Activated B cell treated with CpG ODN at 0.5 μM for 24 hours (primary cell): ENCODE measurements at places on chromosomes 4 and X.

DNA sequence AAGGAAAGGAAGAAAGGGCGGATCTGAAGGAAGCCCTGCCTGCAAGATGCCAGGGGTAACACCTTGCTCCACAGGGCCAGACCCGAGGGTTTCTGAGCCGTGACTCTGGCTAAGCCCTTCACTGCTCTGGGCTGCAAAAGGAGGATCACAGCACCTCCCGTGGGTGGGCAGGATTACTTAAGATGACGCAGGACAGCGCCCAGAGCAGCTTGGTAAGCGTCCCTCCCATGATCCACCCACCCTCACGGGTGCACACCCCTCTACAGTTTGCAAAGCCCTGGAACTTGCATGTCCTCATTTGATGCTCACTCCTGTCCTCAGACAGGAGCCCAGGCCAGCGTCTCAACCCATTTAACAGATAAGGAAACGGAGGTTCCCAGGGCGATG, 64.9 kb downstream of the CRMP1 start:
- DNase-seq = no peak

DNA sequence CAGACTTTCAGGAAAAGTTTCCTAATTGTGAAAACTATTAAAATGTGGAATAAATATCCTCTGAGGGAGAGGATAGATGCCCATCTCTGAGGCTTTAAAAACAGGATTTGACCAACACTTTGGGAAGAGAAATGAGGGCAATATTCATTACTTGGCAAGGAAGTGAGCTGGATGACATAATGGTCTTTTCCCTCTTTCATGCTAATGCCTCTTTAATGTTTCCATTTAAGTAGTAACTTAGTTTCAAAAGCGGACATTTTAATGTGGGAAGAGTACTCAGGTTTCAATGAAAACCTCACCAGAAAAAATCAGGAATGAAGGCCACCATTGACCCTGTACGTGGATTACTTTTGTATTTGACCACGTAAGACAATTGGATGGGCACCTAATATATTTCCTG, 503.3 kb downstream of the ANKRD50 start:
- no peak for DNase-seq

GRCh38 chr4:16573206-16573605, 325.2 kb downstream of the LDB2 start:
- DNase-seq = no peak

- no peak for DNase-seq
Observed at GRCh38 chr4:182764642-182765041, 152.5 kb downstream of the DCTD start.

- no peak for DNase-seq
Observed at GRCh38 chr4:37126051-37126450, 118.5 kb upstream of the NWD2 start.

- no peak for DNase-seq
Observed at GRCh38 chr4:168699224-168699878, 202.5 kb downstream of the PALLD start.

- DNase-seq = peak; percentile 40
Observed at GRCh38 chr4:56655627-56656345, 25.3 kb downstream of the HOPX start.

DNA sequence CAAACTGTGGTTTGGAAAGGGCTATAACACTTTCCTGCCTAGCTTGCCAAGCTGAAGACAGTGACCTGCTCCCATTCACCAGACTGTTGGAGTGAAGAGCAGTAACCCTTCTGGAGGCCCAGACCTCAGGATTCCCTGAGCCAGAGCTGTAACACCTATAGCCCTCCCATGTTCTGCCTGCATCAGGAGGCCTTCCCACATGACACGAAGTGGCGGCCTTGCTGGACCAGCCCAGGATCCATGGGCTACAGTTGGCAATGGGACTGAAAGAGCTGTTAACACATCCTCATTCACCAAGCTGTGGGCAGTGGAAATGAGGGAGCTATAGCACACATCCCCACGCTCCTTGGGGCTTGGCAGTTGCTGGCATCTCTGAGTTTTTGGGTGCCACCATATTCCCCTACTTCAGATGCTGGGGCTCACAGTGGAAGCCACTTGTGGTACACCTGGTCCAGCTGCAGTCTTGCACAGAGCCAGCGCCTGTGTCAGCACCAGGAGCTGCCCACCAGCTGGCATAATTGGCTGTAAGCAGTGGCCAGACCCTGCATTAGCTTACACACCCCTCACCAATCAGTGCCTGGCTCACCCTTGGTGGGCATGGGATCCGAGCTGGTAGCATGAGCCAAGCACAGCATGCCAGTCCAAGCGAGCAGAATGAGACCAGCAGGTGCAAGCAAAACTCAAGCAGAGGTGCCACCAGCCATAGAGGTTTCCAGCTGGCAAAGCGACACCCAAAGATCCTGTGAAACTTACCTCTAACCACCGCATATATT, 1029.3 kb downstream of the TECRL start:
- DNase-seq = no peak

DNA sequence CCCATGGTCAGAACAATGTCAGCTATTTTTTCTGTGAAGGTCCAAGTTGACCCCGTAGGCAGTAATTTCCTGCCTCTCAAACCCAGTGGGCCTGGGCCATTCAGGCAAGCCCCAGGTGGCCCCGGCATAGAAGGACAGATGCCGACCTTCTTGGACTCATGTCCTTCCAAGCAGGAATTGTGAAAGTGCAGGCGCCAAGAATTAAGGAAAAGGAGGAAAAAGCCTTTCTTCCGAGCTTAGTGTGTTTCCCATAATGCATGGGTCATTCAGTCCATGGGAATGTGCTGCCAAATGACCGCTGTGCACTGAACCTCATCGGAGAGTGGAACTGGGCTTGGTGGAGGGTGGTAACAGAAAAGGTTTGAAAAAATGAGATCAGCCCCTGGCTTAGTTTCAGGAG, 196.5 kb upstream of the HS3ST1 start:
- DNase-seq = no peak

- DNase-seq = no peak
Observed at GRCh38 chrX:68821616-68822015, 7.2 kb upstream of the EFNB1 start.

DNA sequence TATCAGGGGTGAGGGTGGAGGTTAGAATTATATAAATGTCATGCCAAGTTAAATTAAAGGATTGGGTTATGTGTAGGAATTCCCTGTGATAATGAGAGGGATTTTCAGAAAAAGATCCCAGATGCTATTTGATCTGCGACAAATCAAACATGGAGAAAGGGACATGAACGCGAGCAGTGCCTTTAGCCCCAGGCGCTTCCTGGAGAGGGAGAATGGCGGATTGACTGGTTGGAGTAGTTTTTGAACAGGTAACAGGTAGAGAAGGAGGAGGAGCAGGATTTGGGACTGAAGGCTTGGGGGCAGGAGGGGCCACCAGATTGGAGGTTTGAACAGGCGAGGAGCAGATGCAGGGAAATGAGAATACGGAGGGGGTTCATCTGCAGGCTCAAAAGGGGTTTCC, 67.1 kb downstream of the LRP2BP start:
- no peak for DNase-seq
